Tibial nerve (tissue), 4 donors: ENCODE measurements at places on chromosomes 6 and 20. TPM values are rescaled to one million over a fixed set of nuclear protein-coding genes. Genes with fewer than 3 reads are reported as not detected.

GRCh38 chr6:109421184-109421583 is 19.2 kb downstream of the PPIL6 start:
- no peak for DNase-seq

DNA sequence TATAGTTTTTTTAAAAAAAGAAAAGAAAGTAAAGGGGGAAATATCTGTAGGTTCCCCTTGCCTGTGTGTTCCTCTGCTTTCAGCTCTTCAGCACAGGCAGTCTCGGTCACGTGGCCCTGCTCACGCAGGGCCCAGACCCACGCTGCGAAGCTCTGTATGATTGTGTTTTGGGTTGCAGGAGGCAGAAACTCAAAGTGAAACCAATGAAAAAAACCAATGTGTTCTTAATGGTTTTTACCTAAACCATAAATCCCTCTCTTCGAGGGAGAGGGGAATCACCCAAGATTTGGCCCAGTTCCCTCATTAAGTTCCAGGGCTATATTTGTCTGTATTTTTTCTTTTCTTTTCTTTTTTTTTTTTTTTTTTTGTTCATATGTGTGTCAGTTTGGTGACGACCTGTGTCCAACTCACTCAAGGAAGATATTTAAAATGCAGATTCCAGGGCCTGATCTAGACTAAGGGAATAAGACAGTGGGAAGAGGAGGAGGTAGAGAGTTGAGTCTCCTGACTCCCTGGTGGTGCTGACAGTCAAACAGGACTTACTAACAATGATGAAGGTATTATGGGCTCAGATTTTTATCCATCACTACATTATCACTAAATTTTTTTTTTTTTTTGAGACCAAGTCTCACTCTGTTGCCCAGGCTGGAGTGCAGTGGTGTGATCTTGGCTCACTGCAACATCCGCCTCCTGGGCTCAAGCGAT is 33.8 kb upstream of the RREB1 start:
- no peak for DNase-seq

- DNase-seq, result no peak
Observed at GRCh38 chr6:45438849-45439406, 61.2 kb upstream of the SUPT3H start.

GRCh38 chr6:109655761-109656262 is 35.2 kb downstream of the AK9 start:
- DNase-seq, result no peak

GRCh38 chr20:45867819-45868176 is 10.4 kb downstream of the ZSWIM3 start:
- no peak for DNase-seq

- DNase-seq, result no peak
Observed at GRCh38 chr6:112206110-112206458, 48.3 kb downstream of the LAMA4 start.

DNA sequence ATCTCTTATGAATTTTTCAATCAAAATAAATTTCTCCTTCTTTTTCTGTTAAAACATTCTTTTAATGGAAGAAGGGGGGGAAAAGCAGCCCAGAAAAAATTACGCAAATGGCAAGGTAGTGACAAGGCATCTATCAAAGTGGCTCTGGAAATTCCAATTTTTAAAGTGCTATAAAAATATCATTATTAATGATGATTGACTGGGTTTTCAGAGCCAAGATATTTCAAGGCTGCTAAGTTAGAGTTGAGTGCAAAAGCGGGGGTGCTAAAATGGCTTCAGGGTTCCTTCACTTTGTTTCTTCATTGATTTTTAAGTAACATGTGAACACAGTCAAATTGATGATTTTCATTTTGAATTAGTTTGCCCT is 171.6 kb upstream of the CITED2 start:
- no peak for DNase-seq

- no peak for DNase-seq
Observed at GRCh38 chr6:109036574-109037294, 57.9 kb downstream of the SESN1 start.

- no peak for DNase-seq
Observed at GRCh38 chr20:58129721-58130151, 98.7 kb downstream of the ANKRD60 start.

DNA sequence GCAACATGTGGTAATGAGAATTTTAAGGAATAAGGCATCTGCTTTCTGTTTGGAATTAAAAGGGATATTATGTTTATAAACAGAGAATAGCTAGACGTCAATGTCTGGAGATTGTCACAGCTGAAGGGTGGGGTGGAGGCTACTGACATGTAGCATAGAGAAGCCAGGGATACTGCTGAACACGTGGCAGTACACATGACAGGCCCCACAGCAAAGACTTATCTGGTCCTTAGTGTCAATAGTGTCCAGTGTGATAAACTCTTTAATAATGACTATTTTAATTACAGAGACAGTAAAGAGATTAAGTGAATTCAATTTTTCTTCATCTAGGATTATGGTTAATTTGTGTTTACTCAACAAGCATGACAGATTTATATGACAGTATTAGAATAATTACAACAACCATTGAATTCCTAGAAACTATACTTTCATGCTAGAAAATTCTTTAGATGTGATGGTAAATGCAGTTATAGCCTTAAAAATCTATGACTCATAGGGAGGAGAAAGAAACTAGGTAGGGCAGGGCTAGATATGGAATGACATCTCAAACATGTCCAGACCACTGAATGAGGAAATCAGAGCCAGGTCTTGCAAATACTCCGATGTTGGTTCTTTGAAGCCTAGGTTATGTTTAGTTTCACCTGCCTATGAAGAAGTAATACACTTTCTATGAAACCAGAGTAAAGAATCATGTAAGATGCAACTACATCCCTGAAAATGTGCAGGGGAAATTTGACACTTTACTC is 399.5 kb downstream of the PHF3 start:
- DNase-seq, result no peak

GRCh38 chr20:3000852-3001523 is 42.4 kb upstream of the GNRH2 start:
- DNase-seq, result no peak

DNA sequence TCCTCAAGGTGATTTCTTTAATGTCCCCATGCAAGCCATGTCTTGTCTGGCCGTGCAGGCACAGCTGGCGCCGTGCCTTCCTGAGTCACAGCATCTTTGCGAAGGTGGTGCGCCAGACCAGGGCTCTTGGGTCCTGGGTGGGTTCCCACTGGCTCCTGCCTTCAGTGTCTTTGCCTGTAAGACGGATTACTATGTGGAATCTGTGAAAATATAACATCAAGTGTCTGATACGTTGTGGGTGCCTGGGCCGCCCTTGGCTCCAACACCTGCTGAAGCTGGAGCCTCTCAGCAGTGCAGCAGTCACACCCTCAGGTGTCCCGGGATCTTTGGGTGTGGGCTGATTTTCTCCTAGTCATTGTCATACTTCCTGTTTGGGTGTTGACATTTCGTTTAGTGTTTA is 3.2 kb downstream of the OSBPL2 start:
- no peak for DNase-seq

Gene ARHGAP40
- not detected for total RNA-seq

Gene SLC17A1
- not detected for total RNA-seq

Gene DEFB132
- total RNA-seq, result not detected

Gene SMLR1
- total RNA-seq, result not detected

Gene SALL4
- total RNA-seq, result 0.42 TPM
